ENCODE measurements at places on chromosomes 5 and 9.

DNA sequence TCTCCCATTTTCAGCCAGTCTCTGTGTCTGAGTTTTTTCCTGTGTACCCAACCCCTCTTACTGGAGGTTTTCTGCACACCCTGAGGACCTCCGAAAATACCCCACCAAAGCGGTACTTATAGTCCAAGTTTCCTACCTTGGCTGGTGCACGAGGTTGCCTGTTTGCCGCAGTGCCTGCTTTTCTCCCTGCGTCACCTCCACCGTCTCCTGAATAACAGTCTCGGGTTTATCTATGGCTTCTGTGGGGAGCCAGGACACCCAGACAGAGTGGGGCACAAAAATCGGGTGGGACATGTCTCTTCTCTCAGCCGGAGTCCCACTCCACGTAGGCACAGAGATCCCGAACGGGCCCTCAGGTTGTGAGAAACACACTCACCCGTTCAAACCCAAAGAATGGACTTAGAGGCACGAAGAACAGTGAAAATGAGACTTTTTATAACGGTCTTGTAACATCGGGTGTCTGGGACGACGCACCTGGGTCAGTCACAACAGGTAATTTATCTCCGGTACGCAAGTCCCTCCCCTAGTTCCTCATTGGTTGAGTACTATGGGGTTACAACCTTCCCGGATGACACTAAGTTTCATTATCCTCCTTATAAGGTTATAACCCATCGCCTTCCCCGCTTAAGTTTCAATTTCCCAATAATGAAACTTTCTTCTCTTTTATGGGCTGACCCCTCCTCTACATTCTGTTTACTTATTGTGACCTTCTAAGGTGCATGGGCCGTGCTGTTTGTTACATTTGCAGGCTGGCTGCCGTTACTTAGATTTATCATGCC, 970.2 kb upstream of the COX7C start:
- DNase-seq, result no peak

DNA sequence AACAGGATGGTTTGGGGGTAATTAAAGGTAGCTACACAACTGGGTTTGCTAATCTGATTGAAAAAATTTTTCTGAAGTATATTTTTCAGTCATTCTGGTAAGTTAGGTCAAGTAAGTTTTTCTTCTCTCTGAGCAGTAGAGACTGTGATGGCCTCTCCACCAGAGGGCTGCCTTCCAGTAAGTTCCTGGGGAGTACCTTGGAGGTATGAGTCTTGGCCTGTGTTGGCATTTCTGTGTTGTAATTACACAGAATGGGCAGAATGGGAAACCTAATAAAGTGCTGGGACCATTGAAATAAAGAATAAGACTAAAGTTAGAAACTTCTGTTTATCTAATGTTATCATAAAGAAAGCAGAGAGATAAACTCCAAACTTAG, 430.8 kb downstream of the ARHGEF28 start:
- peak; percentile 6 for DNase-seq

DNA sequence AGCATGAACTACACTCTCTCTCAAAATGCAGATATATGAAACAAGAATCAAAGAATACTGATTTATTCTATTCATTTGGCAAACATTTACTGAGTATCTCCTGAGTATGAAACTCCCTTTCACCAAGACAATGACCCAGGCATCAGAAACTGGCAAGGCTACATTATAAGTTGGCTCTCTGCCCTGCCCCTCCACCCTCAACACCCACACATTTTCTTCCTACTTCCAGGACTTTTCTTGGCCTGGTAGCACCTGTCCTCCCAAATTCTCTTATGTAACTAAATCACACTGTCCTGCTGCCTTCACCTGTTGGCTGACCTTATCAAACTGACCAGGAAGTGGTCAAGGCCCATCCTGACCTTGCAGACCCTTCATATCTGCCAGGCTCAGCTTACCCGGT, 3.5 kb downstream of the RASEF start:
- DNase-seq, result no peak

DNA sequence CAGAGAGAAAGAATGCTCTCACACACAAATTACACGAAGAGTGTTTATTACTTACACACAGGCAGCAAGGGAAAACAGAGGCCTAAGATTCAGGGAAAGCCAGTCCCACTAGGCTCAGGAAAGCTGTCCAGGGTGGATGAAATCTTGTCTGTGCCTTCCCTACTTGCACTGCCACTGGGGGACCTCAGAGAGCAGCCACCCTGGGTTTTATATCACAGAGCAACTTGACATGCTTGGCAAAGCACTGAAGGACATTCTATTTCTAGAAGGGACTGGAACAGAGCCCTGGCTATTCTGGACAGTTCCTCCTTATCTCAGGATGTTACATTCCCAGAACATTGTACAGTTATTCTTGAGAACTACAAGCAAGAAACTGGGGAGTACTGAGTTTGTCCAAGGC, 7.5 kb upstream of the PRSS3 start:
- DNase-seq, result peak; percentile 8

DNA sequence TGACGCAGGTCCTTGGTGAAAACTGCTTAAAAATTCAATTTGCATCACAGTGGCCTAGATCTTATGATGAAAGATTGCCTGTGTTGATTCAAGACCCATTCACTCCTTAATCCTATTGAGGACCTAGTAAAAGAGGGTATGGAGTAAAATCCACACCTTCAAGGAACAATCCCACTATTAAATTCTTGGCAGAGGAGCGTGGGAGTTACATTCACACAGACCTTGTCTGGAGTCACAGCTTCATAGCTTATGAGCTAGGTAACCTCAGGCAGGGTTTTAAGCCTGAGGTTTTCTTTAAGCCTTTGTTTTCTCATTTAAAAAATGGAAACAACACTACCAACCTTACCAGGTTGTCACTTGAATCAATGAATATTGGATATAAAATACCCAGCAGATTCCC, 566.5 kb upstream of the ZNF462 start:
- no peak for DNase-seq

GRCh38 chr9:112838342-112838741, 52.3 kb downstream of the SLC46A2 start:
- no peak for DNase-seq

DNA sequence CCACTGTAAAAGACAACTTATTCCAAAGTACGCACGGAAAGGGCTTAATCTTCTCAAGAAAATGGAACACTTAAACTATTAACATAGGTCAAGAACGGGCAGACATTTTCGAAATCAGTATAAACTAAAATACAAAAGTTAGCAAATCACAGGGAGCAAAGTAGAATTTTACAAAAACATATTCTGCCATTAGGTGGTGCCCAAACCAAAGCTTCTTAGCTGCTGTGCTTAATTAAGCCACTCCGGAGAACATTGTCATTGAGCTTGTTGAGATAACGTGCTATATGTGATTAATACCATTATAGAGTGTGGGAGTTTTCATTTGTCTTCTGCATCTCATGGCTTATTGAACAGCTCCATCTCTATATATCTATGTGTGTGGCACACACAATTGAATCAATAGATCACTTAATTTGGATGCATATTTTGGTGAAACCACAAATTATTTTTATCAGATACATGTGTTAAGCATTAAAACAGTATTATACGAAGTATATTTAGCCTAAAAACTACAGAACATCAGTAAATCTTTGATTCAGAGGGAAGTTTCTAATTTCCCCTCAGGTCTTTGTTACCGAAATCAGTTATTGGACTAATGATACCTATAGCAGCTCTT, 23.4 kb downstream of the UBLCP1 start:
- peak; percentile 80 for DNase-seq

DNA sequence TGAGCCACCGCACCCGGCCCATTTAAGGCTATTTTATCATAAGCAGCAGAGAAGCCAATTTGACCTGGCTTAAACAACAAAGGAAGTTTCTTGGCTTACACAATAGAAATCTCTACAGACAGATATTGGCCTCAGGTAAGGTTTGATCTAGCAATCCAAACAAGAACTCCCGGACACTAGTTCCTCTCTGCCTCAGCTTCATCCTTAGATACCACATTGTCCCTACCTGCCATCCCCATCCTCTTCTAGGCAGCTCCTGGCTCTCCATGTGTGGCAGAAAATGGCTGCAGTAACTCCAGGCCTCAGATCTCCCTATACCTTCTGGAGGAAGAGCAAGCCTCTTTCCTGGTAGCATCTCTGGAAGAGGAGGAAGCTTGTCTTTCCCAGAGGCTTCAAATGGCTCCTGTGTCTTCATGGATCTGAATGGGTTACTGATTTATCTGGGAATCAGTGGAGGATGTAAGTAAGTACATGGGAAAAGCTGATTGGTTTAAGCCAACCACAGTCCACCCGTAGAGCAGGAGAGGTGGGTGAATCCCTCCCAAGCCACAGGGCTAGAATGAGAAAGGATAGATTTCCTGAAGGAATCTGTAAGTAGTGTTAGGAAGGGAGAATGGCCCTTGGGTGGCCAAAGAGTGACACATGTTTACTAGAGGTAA, 26.7 kb upstream of the AOPEP start:
- DNase-seq, result no peak

GRCh38 chr5:91898898-91899297, 515.8 kb upstream of the ARRDC3 start:
- DNase-seq, result no peak

- no peak for DNase-seq
These were observed 134.8 kb downstream of the GABRG2 start for GRCh38 chr5:162202285-162202880.

DNA sequence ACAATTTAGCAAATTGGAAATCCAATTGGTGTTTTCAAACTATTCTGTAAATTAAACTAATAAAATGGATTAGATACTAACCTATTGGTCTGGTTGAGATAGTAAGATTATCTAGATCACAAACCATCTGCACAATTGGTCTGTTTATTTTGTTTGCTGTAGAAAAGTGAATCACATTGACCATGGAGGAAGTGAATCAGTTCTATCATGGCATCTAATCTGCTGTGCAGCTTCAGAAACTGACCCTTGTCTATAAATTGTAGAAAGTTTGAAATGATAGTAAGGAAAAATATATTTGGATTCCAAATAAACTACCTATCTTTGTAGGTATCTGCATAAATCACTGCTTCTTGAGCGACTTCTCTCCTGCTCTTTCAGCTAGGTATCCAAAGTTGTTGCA, 1865.4 kb downstream of the MAT2B start:
- DNase-seq, result no peak

- DNase-seq, result no peak
These were observed 27.0 kb downstream of the ABITRAM start for GRCh38 chr9:108961151-108961550.

- DNase-seq, result no peak
These were observed 1294.2 kb downstream of the EFNA5 start for GRCh38 chr5:106376522-106376921.

GRCh38 chr9:109311286-109311685, 9.6 kb downstream of the EPB41L4B start:
- DNase-seq, result no peak

DNA sequence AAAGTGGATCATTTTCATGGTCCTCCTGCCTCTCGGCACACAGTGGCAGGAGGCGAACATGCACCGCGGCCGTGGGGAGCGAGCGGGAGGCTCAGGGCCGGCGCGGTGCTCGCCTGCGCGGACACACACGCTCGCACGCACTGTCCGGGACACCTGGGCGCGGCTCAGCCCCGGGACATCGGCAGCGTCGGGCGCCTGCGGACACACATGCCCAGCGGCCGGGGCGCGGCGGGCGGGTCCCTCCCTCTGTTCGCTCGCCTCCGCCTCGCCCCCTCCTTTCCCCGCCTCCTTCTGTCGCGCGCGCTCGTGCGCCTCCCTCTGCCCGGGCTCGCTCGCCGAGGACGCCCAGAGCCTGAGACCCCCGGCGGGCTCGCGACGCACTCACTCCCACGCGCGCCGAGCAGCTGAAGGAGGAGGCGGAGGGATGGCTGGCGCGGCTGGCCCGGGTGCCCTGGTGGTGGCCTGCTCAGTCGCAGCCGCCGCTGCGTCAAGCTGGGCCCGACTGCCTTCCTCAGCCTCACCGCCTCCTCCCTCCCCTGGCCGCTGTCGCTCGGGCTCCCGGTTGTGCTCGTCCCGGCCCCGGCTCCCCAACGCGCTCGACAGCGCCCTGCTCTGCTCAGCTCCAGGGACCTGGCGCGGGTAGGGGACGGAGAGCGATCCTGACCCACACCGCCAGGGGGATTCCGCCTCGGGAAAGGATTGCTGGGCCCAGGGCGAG, at the start of gene FRMD3:
TSS of gene FRMD3 (minus strand) at position 230 of the 718 bp plus-strand sequence. CDS start at position 60, 170 bp downstream.
- DNase-seq, result peak; percentile 78

DNA sequence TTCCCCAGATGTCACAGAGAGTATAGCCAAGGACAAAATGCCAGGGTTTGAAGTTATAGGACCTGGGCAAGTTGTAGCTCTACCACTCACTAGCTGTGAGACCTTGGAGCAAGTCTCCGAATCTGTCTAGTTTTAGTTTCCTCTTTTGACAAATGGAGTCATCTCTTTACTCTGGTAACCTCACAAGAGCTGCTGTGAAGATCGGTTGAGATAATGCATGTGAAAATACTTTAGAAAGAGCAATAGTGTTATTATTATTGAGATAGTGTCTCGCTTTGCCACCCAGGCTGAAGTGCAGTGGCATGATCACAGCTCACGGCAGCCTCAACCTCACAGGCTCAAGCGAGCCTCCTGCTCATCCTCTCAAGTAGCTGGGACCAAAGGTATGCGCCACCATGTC, 117.9 kb upstream of the NR5A1 start:
- DNase-seq, result no peak

DNA sequence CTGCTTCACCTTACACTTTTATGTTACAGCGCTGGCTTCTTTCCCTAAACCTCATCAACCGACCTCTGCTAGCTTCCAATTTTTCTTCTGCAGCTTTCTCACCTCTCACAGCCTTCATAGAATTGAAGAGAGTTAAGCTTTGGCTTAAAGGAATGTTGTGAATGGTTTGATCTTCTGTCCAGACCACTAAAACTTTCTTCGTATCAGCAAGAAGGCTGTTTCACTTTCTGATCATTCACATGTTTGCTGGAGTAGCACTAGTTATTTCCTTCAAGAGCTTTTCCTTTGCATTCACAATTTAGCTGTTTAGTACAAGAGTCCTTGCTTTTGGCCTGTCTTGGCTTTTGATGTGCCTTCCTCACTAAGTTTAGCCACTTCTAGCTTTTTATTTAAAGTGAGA, 49.5 kb downstream of the NR3C1 start:
- DNase-seq, result no peak

GRCh38 chr5:83428126-83428525, 43.4 kb upstream of the VCAN start:
- no peak for DNase-seq

- no peak for DNase-seq
These were observed 1850.0 kb upstream of the ACO1 start for GRCh38 chr9:30534455-30534854.

DNA sequence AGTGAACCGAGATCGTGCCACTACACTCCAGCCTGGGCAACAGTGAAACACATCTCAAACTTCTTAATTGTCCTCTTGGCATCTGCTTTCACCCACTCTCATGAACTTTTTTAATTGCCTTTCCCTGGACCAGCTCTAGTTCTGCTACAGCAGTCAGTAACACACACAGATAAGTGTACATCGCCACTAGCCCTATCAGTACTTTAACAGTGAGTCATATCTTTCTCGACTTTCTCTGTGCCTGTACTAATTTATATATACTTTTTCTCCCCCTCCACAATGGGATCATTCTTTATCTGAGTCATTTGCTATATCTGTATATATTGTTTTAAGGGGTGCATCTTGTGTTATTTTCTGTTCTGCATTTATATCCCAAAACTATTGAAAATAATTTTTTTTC, 6.7 kb downstream of the CDC37L1 start:
- no peak for DNase-seq

- no peak for DNase-seq
These were observed 176.1 kb upstream of the CDH12 start for GRCh38 chr5:23029290-23029689.
